ENCODE measurements at places on chromosomes 7 and 10. TPM values are rescaled to one million over a fixed set of nuclear protein-coding genes. Genes with fewer than 3 reads are reported as not detected.

- DNase-seq = no peak
These were observed 7.9 kb downstream of the MTURN start for GRCh38 chr7:30142710-30143109.

GRCh38 chr7:28747404-28747803 lies 210.7 kb downstream of the TRIL start:
- DNase-seq = no peak

DNA sequence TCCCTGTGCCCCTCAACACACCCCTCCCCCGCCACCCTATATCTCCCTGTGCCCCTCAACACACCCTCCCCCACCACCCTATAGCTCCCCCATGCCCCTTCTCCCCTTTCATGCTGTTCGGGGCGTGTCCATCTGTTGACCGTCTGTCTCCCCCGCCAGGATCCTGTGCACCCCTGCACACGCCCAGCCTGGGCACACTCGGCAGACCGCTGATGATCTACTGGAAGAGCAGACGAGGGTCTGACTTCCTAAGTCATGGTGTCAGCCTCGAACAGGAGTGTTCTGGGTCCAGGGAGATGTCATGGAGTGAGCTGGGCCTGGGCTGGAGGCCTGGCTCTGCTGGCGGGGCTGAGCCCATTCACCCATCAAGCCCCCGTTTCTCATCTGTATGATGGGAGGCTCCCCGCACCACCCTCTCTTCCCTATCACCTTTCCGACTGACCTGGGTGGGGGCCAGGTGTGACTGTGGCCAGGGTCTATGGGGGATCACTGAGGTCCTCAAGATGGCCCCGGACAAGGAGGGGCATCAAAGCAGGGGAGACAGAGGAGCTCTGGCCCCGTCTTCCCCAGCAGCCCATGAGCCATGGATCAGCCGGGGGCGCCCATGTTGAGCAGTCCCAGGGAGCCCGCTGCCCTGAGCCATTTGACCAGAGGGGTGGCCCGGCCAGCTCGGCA lies 48.3 kb downstream of the PDGFA start:
- DNase-seq = no peak

DNA sequence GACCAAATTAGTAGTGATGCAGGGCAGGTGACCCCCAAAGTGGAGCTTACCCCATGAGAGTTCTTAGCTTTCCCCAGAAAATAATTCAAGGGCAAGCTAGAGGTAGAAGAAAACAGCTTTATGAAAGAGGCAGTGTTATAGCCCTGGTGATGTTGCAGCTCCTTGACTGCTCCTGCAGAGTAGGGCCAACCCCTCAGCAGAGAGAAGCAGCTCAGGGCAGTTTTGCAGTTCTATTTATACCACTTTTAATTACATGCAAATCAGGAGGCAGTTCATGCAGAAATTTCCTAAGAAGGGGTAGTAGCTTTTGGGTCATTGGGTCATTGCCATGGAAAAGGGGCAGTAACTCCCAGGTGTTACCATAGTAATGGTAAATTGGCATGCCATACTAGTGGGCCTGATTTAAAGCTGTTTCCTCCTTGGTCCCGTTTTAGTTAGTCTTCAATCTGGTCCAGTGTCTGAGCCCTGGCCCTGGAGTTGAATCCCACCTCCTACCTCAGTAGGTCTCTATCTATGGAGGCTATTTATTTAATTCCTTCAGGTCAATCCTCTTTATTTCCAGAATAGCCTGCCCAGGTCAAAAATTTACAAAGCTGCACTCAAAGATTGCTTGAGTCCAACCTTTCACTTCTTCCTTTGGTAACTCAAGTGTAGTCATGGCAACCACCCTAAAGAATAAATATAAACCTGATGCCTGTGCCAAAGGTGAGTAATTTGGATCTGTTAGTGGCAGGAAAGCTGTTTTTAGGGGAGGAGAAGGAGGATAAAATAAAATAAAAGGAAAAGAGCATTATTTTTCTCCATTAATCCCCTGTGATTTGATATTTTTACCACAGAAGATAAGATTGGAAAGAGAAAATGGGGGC lies 29.5 kb downstream of the PLXDC2 start:
- no peak for DNase-seq

DNA sequence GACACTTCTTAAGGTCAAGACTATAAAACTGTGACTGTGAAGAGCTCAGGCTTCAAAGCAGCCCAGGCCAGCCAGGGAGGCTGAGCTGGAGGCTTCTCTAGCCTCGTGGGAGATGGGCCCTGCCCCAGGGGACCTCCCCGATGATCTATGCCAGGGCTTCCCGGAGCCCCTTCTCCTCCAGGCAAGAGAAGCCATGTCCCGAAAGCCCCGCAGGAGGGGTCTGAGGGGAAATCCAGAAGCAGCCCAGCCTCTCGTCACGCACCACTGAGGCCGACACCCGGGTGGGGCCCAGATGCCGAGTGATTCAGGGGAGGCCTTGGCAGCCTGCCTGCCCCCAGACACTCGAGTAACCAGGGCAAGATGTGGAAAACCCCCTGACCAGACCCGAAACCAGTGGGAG lies 63.7 kb downstream of the PROSER2 start:
- DNase-seq = peak; percentile 25

- DNase-seq = no peak
These were observed 13.3 kb downstream of the OTUD1 start for GRCh38 chr10:23452033-23452655.

GRCh38 chr7:77199013-77199966 lies at the start of gene FGL2:
TSS of gene FGL2 (minus strand) at chr7:77199819. CDS start at chr7:77199793, 26 bp downstream.
- DNase-seq = no peak

DNA sequence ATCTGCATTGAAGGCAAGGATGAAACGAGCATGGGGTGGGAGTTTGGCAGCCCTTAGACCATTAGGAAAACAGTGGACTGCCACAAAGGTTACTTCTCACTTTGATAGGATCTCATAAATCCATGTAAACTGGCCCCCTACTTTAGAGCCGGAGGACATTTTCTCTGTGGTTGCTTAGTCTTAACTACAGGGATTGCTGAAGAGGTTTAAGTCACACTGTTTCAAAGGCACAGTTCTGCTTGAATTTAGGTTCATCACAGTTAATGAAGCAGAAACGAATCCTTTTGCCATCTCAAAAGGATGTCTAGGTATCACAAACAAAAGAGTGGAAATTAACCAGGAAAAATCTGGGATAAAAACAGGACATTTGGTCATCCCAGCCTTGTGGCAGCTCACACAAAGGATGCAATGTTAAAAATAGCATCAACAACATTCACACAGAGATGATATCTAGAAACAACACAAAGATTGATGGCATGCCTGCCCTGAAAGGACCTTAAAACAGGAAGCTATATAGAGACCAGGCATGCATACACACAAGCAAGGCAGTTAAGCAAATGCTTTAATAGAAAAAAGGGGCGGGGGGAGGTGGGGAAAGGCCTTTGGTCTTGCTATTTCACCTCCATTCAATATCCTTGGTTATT lies 74.0 kb downstream of the DOCK4 start:
- no peak for DNase-seq

Gene MET
- 1.5 TPM for total RNA-seq

DNA sequence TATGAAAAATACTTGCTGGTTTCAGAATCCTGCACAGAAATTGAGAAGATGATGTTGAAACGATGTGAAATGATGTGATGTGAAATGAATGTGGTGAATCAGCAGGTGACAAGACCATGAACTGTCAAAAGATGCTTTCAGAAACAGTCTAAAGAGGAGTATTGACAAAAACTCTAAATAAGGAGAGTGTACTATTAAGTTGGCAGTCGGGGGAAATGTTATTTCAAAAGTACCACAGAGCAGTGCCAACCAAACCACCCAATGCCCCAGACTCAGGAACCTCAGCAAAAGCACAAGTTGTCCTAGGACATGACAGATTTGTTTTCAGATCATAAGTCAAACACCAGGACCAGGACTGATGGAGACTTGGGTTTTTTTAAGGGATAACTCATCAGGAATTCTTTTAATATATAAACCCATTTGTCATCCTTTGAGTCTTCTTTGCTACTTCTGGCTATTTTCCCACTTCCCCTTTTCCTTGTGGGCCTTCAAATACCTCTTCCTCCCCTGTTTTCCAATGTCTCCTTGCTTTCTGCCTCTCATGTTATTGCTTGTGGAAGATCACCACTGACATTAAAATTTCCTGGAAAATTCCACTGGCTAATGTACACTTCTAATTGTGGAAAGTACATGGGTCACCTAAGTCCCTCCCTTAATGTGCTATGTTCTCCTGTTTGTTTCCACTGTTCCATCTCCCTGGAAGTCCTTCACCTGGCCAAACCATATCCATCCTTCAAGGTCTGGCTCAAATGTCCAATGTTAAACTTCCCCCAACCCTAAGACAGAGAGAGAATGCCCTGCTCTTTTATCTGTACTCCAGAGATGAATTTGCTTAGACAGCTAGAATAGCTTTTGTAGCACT lies 10.2 kb upstream of the PPP1R3C start:
- DNase-seq = no peak

- no peak for DNase-seq
These were observed 223.6 kb downstream of the GFRA1 start for GRCh38 chr10:116049158-116049973.

GRCh38 chr10:78851647-78852046 lies 217.1 kb upstream of the ZMIZ1 start:
- DNase-seq = no peak
